WTC11 (cell line): ENCODE measurements at places on chromosomes 16 and 17.

GRCh38 chr17:55407641-55408566 is 13.7 kb downstream of the MMD start:
- peaks cover 63% of the 10 kb centered on the region for H3K36me3 ChIP-seq
- no peaks in the 10 kb centered on the region for H3K27me3 ChIP-seq
- no peak overlapping the region for H3K27ac ChIP-seq

- no peak overlapping the region for H3K27ac ChIP-seq
- no peaks in the 10 kb centered on the region for H3K27me3 ChIP-seq
- no peaks in the 10 kb centered on the region for H3K36me3 ChIP-seq
- H3K4me1 ChIP-seq: peaks cover 25% of the 10 kb centered on the region
- DNase-seq: no peak
- H3K4me3 ChIP-seq: no peak overlapping the region
These were observed 27.1 kb upstream of the ANKFN1 start for GRCh38 chr17:56125830-56126819.

DNA sequence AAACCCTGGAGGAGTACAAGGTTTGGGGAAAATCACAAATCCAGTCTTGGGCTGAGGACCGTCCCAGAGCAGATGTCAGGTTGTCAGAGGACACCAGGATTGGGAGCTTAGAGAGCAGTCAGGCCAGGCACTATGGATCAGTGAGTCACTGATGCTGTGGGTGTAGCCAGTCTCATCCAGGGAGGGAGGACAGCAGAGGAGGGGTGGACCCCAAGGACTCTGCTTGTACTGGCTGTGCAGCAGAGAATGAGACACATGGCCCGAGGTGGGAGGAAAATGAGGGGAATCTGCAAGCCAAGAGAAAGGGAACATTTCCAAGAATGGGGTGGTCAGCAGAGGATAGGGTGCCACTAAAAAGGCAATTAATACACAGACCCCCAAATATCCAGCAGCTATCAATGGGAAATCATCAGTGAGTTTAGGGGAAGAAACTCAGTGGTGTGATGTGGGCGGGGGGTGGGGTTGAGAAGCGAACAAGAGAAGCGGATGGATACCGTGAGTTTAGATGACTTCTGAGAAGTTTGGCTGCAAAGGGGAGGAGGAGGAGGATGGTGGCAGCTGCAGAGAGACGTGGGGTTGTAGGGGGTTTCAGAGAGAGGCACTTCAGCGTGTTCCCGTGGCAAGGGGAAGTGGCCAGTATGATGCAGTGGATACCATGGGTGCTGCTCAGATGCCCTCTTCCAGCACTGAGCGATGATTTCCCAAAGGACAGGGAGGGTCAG is 43.9 kb downstream of the ARHGAP27 start:
- H3K4me1 ChIP-seq: peaks cover 19% of the 10 kb centered on the region
- no peaks in the 10 kb centered on the region for H3K36me3 ChIP-seq
- no peak overlapping the region for H3K4me3 ChIP-seq
- H3K27me3 ChIP-seq: peaks cover 19% of the 10 kb centered on the region
- H3K27ac ChIP-seq: no peak overlapping the region

DNA sequence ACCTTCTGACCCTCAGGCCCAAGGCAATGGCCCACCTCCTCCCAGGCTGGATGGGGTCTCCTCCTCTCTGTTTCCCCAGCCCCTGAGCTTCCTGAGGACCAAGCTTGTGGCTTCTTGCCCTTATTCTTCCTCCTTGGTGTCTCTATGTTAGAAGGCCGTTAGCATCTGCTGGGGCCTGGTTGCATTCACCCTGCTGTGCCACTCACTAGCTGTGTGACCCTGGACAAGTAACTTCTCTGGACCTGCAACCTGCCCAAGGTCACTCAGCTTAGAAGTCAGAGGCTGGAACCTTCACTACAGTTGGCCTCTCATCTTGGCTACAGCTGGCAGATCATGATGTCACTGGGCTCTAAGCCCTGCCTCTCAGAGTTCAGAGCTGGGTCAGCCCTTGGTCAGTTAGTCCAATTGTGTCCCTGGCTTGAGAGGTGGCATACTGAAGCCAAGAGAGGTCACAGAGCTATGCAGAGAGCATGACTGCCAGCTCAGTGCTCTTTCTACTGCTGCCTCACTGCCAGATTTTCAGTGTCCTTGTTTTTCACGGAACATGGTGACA is 3.0 kb downstream of the MT2A start:
- H3K36me3 ChIP-seq: no peaks in the 10 kb centered on the region
- H3K4me3 ChIP-seq: no peak overlapping the region
- no peak overlapping the region for H3K27ac ChIP-seq
- DNase-seq: no peak
- peaks cover 48% of the 10 kb centered on the region for H3K4me1 ChIP-seq

DNA sequence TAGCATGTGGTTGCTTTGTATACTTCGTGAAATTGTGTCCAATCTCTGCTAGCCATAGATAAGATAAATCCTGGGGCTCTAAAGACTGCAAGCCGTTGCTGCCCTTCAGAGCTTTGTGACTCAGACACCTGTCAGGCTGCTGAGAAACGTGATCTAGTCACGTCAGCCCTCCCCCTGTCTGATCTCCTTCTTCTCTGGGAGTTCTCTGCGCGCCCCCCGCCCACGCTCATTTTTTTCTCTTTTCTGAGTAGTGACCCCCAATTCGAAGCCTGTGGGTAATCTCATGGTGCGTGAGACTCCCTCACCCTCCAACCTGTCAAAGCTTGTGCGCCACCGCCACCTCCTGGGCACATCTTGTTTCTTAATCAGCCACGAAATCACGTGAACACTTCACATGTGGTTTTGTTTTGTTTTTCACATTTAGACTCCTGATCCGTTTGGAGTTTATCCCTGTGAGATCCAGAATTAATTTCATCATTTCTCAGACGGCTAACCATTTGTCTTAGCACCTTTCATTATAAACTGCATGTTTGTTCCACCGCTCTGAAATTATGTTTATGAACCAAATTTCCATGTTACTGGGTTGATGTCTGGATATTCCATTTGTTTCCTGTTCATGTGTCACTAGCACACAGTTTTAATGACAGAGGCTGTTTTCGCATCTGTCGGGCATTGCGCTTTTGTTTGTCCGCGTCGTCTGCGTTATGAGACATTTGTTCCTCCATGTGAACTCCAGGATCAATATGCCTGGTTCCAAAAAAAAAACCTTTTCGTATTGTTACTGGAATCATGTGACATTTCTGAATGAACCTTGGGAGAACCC is 977 bp upstream of the ZNF778 start:
- peak overlapping the region; percentile 91 for H3K27ac ChIP-seq
- no peaks in the 10 kb centered on the region for H3K27me3 ChIP-seq
- peaks cover 11% of the 10 kb centered on the region for H3K4me1 ChIP-seq
- H3K36me3 ChIP-seq: peaks cover 5% of the 10 kb centered on the region
